Sigmoid colon (tissue), 7 donors: ENCODE measurements at places on chromosomes 16 and 17. TPM values are rescaled to one million over a fixed set of nuclear protein-coding genes. Genes with fewer than 3 reads are reported as not detected.

DNA sequence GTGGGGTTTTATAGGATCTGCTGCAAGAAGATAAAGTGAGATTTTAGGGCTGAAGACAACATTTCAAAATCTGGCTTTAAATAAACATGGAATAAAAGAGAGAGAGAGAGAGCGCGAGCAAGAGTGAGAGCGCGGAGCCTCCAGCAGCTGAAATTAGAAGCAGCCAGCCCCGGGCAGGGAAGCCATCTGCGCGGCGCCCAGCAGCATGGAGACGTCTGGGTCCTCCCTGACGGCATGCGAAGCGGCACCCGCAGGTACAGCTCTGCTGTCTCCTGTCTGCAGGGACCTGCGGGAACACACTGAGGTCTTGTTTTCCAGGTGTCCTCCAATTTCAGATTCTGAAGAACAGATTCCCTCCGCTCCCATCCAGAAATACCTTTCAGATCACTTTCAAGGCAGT, 7.9 kb upstream of the BAIAP2 start:
- peak overlapping the region; percentile 70 for H3K27ac ChIP-seq
- H3K27me3 ChIP-seq = no peaks in the 10 kb centered on the region
- no peak overlapping the region for H3K4me3 ChIP-seq
- H3K36me3 ChIP-seq = peaks cover 3% of the 10 kb centered on the region
- H3K4me1 ChIP-seq = peaks cover 44% of the 10 kb centered on the region

The CD300E gene
- total RNA-seq = 0.28 TPM

The PRSS22 gene
- total RNA-seq = not detected

DNA sequence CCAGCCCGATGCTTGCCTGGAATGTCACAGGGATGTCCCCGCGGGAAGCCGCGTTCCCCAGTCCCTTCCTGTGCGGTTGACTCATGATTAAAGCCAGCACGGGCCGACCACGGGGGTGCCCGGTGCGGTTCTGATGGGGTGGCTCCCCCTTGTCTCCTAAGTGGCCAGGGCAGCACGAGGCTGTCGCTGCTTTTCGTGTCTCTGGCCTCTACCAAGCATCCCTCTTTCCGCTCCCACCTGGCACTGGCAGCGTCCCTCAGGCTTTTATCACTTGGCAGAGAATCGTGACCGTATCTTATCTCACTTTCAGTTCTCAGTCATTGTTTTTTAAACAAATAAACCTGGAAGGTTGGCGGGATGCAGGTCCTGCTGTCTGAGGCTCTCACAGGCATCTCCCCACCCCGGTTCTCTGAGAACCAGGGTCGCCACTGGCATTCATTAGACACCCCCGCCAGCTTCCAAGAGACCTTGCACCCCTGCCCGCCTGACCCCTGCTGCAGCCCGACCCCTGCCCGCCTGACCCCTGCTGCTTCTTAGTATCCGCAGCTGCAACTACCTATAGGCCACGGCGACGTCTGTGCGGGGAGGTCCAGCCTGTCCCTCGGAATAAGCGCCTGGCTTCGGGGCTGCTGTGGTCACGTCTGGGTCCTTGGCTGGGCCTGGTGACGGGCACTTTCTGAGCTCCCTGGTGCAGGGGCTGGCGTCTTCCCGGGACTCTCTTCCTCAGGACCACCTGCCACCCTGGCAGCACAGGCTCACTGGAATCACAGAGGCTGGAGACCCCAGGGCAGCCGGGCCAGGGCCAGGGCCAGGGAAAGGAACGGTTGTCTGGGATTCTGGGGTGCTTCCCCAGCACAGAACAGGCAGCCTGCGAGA, 7.5 kb downstream of the C1QTNF8 start:
- no peak overlapping the region for H3K27ac ChIP-seq
- peaks cover 7% of the 10 kb centered on the region for H3K4me1 ChIP-seq
- H3K36me3 ChIP-seq = no peaks in the 10 kb centered on the region
- no peak for DNase-seq
- peaks cover 87% of the 10 kb centered on the region for H3K27me3 ChIP-seq

DNA sequence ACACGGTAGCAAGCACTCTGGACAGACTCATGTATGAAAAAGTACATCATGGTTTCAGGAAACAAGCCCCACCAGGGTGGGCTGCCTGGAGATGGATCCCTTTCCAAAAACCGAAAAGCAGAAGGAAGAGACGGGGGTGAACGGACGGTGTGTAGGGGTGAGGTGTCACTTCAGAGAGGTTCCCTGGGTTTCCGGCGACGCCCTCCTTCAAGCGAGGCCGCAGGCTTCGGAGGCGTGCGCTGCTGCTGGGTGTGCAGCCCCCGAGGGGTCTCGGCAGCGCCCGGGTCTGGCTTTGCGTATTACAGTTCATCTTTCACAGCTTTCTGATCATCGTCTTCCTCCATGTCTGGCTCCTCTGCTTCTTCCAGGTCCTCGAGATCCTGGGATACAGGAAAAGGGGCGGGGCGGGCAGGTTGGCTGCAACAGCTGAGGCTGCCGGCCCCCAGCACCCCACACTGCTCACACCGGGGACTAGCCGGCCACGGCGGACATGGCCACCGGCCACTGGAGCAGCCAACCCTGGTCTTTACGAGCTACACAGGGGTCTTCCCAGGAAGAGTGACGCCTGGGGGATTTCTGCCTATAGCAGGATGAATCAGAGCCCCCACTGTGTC, 9.0 kb upstream of the PPP1R27 start:
- H3K27me3 ChIP-seq = no peaks in the 10 kb centered on the region
- no peak overlapping the region for H3K27ac ChIP-seq
- H3K4me1 ChIP-seq = no peaks in the 10 kb centered on the region

The ST3GAL2 gene
- total RNA-seq = 14.0 TPM

- no peak overlapping the region for H3K27ac ChIP-seq
- H3K27me3 ChIP-seq = no peaks in the 10 kb centered on the region
- H3K4me3 ChIP-seq = no peak overlapping the region
These were observed 62.2 kb downstream of the SRCIN1 start for GRCh38 chr17:38543403-38544174.

DNA sequence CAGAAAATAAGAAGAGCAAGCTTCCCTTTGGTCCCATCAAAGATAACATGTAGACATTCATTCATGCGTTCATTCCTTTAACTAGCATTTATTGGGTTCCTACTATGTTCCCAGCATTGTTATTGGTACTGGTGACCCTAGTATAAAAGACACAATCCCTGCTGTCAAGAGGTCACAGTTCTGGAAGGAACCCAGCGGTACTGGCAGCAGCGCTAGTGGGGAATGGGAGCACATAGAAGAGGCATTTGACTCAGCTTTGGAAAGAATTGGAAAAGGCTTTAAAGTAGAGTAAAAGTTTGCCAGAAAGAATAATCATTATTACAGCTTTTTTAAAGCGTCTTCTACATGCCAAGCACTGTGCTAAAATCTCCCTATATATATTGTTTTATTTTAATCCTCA, 41.7 kb upstream of the NF1 start:
- no peaks in the 10 kb centered on the region for H3K27me3 ChIP-seq
- H3K36me3 ChIP-seq = no peaks in the 10 kb centered on the region
- no peaks in the 10 kb centered on the region for H3K4me1 ChIP-seq
- DNase-seq = no peak

- no peaks in the 10 kb centered on the region for H3K4me1 ChIP-seq
- peaks cover 91% of the 10 kb centered on the region for H3K36me3 ChIP-seq
- H3K4me3 ChIP-seq = no peak overlapping the region
- H3K27me3 ChIP-seq = no peaks in the 10 kb centered on the region
- no peak overlapping the region for H3K27ac ChIP-seq
These were observed 8.9 kb downstream of the SPG7 start for GRCh38 chr16:89517128-89517527.

The GSG1L gene
- total RNA-seq = 0.66 TPM

DNA sequence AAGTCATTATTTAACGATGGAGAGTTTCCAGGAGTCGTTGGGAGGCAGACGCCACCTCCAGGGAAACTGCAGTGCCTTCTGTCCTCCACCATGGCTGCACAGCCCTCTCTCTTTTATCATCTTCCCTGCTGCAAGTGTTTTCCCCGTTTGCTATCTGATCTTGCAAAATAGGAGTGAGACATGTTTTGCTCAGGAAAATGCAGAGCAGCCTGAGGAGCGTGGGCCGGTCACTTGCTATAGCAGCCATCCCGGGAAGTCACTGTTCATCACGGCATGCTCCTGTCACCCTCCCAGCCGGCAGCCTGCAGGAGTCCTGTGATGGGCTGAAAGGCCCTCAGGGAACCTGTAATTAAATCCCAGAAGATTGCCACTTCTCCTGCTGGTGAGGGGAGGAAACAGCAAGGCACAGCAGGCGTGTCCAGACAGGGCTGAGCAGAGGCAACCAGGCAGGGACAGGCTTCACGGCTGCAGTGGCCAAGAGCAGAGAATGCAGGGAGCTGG, 143.1 kb downstream of the GSG1L start:
- no peak overlapping the region for H3K4me3 ChIP-seq
- DNase-seq = no peak
- H3K4me1 ChIP-seq = no peaks in the 10 kb centered on the region
- H3K27me3 ChIP-seq = peaks cover 9% of the 10 kb centered on the region
- no peaks in the 10 kb centered on the region for H3K36me3 ChIP-seq

The TAT gene
- total RNA-seq = not detected

The KRT12 gene
- total RNA-seq = not detected

DNA sequence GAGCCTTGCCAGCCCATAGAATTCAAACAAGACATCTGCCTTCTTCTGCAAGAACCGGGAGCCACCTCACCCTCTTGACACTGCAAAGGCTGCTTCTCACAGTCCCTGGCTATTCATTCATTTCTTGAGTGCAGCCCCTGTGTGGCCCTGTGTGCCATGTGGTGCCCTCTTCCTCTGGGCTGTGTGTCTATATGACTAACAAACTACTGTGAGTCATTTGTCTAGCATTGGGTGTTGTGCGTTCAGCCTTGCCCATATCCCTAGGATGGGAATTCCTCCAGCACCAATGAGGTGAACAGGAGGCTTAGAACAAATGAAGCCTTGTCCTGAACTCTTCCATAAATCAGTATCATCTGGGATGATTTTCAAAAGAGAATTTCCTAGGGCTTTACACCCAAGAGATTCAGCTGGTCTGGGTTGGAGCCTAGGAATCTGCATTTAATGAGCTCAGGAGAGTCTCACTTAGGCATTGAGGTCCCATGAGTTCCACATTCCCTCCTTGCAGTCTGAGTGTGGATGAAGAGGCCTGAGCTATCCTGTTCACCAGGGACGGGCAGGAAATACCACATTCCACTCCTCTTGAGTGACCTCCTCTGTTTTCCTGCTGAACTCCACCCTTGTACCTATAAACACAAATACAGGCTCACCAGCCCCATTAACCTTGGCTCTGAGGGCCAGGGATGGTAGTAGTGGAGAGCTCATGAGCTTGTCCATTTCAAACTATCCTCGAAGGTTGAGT, 308.7 kb upstream of the N4BP1 start:
- H3K4me3 ChIP-seq = no peak overlapping the region
- H3K27me3 ChIP-seq = no peaks in the 10 kb centered on the region
- no peak overlapping the region for H3K27ac ChIP-seq
- no peak for DNase-seq
- no peaks in the 10 kb centered on the region for H3K4me1 ChIP-seq

DNA sequence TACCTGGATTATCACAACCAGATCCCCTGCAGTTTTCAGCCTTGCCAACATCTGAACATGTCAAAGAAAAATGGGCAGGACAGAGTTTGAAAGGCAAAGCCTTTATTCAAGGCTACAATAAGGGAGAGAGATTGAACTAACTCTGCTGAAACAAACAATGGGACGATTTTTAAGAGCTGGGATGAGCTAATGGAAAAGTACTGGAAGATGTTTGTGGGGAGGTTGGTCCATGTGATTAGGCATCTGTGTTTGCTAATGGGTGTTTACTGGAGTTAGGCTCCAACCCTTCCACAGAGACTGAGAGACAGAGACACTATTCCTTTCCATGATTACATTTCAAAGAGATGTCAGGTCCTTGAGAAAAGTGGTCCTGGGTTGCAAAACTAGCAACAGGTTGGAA, 35.0 kb upstream of the HSBP1 start:
- H3K27ac ChIP-seq = no peak overlapping the region
- no peak for DNase-seq
- H3K4me1 ChIP-seq = no peaks in the 10 kb centered on the region
- no peaks in the 10 kb centered on the region for H3K36me3 ChIP-seq

GRCh38 chr17:75676461-75676860, 9.3 kb downstream of the SAP30BP start:
- H3K36me3 ChIP-seq = peaks cover 7% of the 10 kb centered on the region
- peaks cover 13% of the 10 kb centered on the region for H3K4me1 ChIP-seq
- no peak overlapping the region for H3K27ac ChIP-seq
- no peak overlapping the region for H3K4me3 ChIP-seq

GRCh38 chr17:65055280-65055707, 1.2 kb downstream of the GNA13 start:
- H3K27ac ChIP-seq = peak overlapping the region; percentile 98
- peaks cover 44% of the 10 kb centered on the region for H3K4me1 ChIP-seq
- peaks cover 32% of the 10 kb centered on the region for H3K36me3 ChIP-seq
- no peak for DNase-seq
- peak overlapping the region; percentile 97 for H3K4me3 ChIP-seq
- no peaks in the 10 kb centered on the region for H3K27me3 ChIP-seq

GRCh38 chr17:16155536-16155935, 59.8 kb downstream of the NCOR1 start:
- no peak overlapping the region for H3K27ac ChIP-seq
- H3K4me1 ChIP-seq = no peaks in the 10 kb centered on the region
- H3K36me3 ChIP-seq = peaks cover 3% of the 10 kb centered on the region
- H3K27me3 ChIP-seq = no peaks in the 10 kb centered on the region

- no peak for DNase-seq
- H3K4me1 ChIP-seq = peaks cover 2% of the 10 kb centered on the region
- H3K27ac ChIP-seq = no peak overlapping the region
- peaks cover 59% of the 10 kb centered on the region for H3K36me3 ChIP-seq
- H3K27me3 ChIP-seq = no peaks in the 10 kb centered on the region
These were observed 9.9 kb downstream of the ANKRD40 start for GRCh38 chr17:50697663-50698272.

GRCh38 chr17:28078341-28079229, 36.1 kb downstream of the NLK start:
- H3K27me3 ChIP-seq = no peaks in the 10 kb centered on the region
- H3K27ac ChIP-seq = no peak overlapping the region
- H3K36me3 ChIP-seq = no peaks in the 10 kb centered on the region

The SOX8 gene
- 3.0 TPM for total RNA-seq

GRCh38 chr16:49499414-49499785, 125.8 kb downstream of the C16orf78 start:
- no peaks in the 10 kb centered on the region for H3K27me3 ChIP-seq
- no peaks in the 10 kb centered on the region for H3K36me3 ChIP-seq
- no peak for DNase-seq
- no peaks in the 10 kb centered on the region for H3K4me1 ChIP-seq

- H3K4me3 ChIP-seq = no peak overlapping the region
- no peak overlapping the region for H3K27ac ChIP-seq
- H3K36me3 ChIP-seq = peaks cover 24% of the 10 kb centered on the region
- peaks cover 17% of the 10 kb centered on the region for H3K27me3 ChIP-seq
- no peak for DNase-seq
These were observed 4.3 kb downstream of the SPATA2L start for GRCh38 chr16:89697161-89697615.

The MMP28 gene
- 55.7 TPM for total RNA-seq

GRCh38 chr17:78121801-78122215, 6.7 kb downstream of the TMC6 start:
- no peaks in the 10 kb centered on the region for H3K27me3 ChIP-seq
- H3K36me3 ChIP-seq = no peaks in the 10 kb centered on the region
- no peak for DNase-seq
- peaks cover 5% of the 10 kb centered on the region for H3K4me1 ChIP-seq

- H3K36me3 ChIP-seq = no peaks in the 10 kb centered on the region
- H3K27ac ChIP-seq = no peak overlapping the region
- no peak overlapping the region for H3K4me3 ChIP-seq
- no peak for DNase-seq
These were observed 103.2 kb upstream of the SDK2 start for GRCh38 chr17:73747221-73748002.
